ENCODE measurements at places on chromosomes 5 and 9.

DNA sequence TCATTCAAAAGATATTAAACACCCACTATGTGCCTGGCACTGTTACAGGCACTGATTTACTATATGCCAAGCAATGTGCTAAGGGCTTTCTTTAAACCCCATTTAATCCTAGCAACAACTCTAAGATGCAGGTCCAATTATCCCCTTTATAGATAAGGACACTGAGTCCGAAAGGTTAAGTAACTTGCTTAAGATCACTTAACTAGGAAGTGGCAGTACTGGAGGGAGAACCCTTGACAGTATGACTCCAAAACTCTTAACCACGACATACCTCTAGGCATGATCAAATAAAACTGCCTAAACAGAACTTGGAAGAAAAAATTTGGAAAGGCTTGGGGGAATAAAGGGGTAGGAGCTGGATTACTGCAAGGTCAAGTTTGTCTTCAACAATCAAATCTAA lies 1.7 kb downstream of the RAB14 start:
- peaks cover 15% of the 10 kb centered on the region for H3K36me3 ChIP-seq
- H3K4me1 ChIP-seq, result peaks cover 69% of the 10 kb centered on the region
- no peak for DNase-seq
- H3K4me3 ChIP-seq, result peak overlapping the region; percentile 95
- H3K27ac ChIP-seq, result peak overlapping the region; percentile 94
- peaks cover 6% of the 10 kb centered on the region for H3K27me3 ChIP-seq

DNA sequence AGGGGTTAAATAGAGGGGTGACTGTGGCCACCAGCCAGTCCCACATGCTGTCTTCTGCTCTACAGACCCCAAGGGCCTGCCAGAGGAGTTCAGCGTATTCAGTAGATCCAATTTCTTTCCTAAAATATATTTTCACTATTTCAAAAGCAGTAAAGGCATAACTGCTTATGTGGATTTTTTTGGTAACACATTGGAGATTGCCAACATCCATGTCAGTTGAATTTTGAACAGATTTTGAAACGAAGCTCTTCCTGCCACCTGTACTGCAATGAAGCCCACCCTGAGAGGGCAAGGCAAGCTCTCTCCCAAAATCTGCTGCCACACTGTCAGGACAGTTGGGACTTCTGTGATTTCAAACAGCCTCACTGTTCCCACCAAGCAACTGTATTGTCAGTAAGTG lies 37.1 kb upstream of the SARDH start:
- no peak overlapping the region for H3K4me3 ChIP-seq
- no peak overlapping the region for H3K27ac ChIP-seq
- peaks cover 5% of the 10 kb centered on the region for H3K36me3 ChIP-seq
- DNase-seq, result no peak

DNA sequence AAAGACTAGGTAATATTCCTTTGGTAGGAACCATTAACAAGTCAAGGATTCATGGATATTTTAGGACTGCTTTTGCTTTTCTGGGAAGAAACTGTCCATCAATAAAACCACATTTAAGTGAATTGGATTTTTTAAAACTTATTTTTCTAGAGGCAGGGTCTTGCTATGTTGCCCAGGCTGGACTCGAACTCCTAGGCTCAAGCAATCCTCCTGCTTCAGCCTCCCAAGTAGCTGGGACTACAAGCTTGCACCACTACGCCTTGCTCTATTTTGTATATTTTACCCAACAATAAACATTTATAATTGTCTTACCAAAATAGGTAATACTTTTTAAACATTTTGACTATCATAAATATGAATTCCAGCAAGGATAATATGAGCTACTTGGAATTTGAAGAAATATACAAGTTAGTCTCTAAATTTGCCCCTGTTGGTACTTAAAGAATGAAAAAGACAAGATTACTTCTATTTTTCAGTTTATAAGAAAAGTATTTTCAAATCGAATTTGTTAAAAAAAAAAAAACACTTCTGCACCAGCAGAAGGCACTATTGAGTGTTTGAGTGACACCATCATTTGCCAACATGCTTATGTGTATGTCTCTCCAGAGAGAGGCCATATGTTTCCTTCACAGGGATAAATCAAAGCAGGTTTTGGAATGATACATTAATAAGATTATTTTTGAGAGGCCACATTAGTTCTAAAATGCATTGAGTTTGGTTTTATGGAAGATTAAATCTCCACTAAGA lies 60.0 kb upstream of the CARTPT start:
- no peak for DNase-seq
- no peak overlapping the region for H3K4me3 ChIP-seq
- no peak overlapping the region for H3K27ac ChIP-seq
- H3K4me1 ChIP-seq, result no peaks in the 10 kb centered on the region
- peaks cover 25% of the 10 kb centered on the region for H3K36me3 ChIP-seq

- no peak overlapping the region for H3K27ac ChIP-seq
- no peaks in the 10 kb centered on the region for H3K36me3 ChIP-seq
- H3K4me1 ChIP-seq, result no peaks in the 10 kb centered on the region
- no peak overlapping the region for H3K4me3 ChIP-seq
- DNase-seq, result no peak
These were observed 13.9 kb upstream of the UBLCP1 start for GRCh38 chr5:159249158-159249557.

- no peaks in the 10 kb centered on the region for H3K4me1 ChIP-seq
- H3K27ac ChIP-seq, result no peak overlapping the region
- H3K4me3 ChIP-seq, result no peak overlapping the region
- no peak for DNase-seq
- no peaks in the 10 kb centered on the region for H3K36me3 ChIP-seq
These were observed 380.7 kb downstream of the IRX2 start for GRCh38 chr5:2370626-2371418.

GRCh38 chr5:1564182-1564748 lies 40.5 kb upstream of the LPCAT1 start:
- H3K27me3 ChIP-seq, result peaks cover 7% of the 10 kb centered on the region
- H3K36me3 ChIP-seq, result no peaks in the 10 kb centered on the region

GRCh38 chr5:90956511-90957097 lies 398.0 kb downstream of the ADGRV1 start:
- no peak overlapping the region for H3K27ac ChIP-seq
- no peaks in the 10 kb centered on the region for H3K4me1 ChIP-seq
- H3K36me3 ChIP-seq, result no peaks in the 10 kb centered on the region
- DNase-seq, result no peak

GRCh38 chr9:133403766-133404453 lies 13.9 kb downstream of the REXO4 start:
- no peaks in the 10 kb centered on the region for H3K27me3 ChIP-seq
- H3K27ac ChIP-seq, result no peak overlapping the region
- H3K4me1 ChIP-seq, result peaks cover 5% of the 10 kb centered on the region
- peak; percentile 72 for DNase-seq
- H3K4me3 ChIP-seq, result no peak overlapping the region
- peaks cover 27% of the 10 kb centered on the region for H3K36me3 ChIP-seq

GRCh38 chr5:156326718-156327259 lies at the start of gene SGCD:
Gene SGCD, plus strand, starts transcription at chr5:156327164.
- no peaks in the 10 kb centered on the region for H3K4me1 ChIP-seq
- H3K4me3 ChIP-seq, result no peak within 1 kb of the TSS
- H3K27me3 ChIP-seq, result peaks cover 11% of the 10 kb centered on the region

DNA sequence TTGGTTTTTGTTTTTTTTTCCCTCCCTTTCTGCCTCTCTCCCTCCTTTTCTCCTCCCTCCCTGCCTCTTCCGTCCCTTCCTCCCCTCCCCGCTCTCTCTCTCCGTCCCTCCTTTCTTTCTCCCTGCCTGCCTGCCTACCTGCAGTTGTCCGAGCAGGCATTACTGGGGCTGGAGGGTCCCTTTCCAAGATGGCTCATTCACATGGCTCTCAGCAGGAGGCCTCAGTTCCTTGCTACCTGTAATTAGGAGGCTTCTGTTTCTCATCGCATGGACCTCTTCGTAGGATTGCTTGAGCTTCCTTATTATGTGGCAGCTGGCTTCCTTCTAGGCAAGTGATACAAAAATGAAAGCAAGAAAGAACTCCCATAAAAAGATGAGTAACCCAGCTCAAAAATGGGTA lies 8.0 kb downstream of the RGS3 start:
- DNase-seq, result no peak
- no peaks in the 10 kb centered on the region for H3K36me3 ChIP-seq
- H3K4me1 ChIP-seq, result no peaks in the 10 kb centered on the region

- H3K4me3 ChIP-seq, result no peak overlapping the region
- H3K36me3 ChIP-seq, result no peaks in the 10 kb centered on the region
- peaks cover 3% of the 10 kb centered on the region for H3K27me3 ChIP-seq
- no peak for DNase-seq
- H3K27ac ChIP-seq, result no peak overlapping the region
These were observed 9.9 kb upstream of the PCSK5 start for GRCh38 chr9:75880618-75881017.

DNA sequence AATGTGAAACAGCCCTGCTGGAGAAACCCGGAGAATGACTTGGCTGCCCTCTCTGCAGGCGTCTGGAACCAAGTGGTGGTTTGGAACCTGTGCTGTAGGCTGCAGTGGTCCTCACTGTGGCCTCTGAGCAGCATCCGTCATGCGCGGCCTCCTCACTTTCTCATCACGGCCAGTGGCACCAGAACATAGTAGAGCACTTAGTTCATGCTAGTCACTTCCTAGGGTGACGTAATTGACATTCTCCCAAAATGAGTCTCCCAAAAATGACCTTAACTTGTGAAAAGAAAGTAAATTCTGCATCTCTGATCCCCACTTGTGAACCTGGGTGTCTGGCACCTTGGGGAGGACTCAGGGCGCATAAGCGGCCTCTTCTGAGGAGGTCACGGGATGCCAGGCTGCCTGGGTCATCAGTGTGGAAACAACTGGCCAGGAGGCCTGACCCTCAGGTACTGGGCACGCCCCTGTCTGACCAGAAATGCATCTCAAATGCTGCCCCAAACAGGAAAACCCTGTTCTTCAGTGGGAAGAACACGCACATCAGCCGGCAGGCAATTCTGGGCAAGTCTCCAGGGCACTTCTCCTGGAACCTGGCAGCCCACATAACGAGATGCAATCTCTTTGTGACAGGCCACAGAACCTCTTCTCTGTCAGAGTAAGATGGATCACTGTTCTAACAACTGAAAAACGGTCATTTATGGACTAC lies 36.6 kb upstream of the SPTLC1 start:
- H3K4me1 ChIP-seq, result peaks cover 6% of the 10 kb centered on the region
- no peak for DNase-seq
- no peak overlapping the region for H3K4me3 ChIP-seq
- H3K36me3 ChIP-seq, result no peaks in the 10 kb centered on the region
- H3K27ac ChIP-seq, result no peak overlapping the region

- DNase-seq, result no peak
- peaks cover 28% of the 10 kb centered on the region for H3K36me3 ChIP-seq
- H3K4me1 ChIP-seq, result no peaks in the 10 kb centered on the region
- H3K27ac ChIP-seq, result no peak overlapping the region
- H3K27me3 ChIP-seq, result no peaks in the 10 kb centered on the region
These were observed 84.7 kb downstream of the TTC39B start for GRCh38 chr9:15222313-15222712.

GRCh38 chr9:134301387-134302129 lies 24.7 kb upstream of the RXRA start:
- H3K27ac ChIP-seq, result peak overlapping the region; percentile 58
- peak; percentile 73 for DNase-seq
- H3K4me1 ChIP-seq, result peaks cover 23% of the 10 kb centered on the region

DNA sequence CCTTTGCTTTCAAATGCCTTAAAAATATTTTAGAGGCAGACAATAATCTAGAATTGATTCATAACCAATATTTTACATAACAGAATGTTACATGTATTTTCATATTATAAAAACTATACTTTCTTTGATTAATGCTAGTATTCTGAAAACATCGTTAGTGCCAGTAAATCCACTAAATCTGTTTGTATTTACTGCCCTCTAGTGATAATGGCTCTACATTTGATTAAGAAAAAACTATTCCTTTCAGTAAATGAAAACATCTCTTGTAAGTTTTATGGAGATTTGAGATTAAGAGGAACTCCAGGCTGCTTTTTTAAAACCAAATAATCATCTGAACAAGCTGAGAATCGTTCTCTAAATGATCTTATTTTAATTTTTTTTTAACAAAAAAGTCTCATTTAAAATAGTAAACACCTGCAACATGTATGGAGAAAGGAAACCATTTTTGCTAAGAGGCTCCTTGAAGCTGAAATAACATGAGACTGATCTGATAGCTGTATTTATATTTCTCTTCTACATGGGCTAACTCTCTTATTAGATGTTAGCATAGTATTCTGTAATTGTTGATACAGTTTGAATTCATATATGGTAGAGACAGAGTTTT lies 424.7 kb downstream of the RAB3C start:
- no peak for DNase-seq
- peaks cover 61% of the 10 kb centered on the region for H3K4me1 ChIP-seq
- no peaks in the 10 kb centered on the region for H3K27me3 ChIP-seq
- H3K4me3 ChIP-seq, result no peak overlapping the region

- no peak for DNase-seq
- no peaks in the 10 kb centered on the region for H3K36me3 ChIP-seq
- H3K27ac ChIP-seq, result no peak overlapping the region
- no peaks in the 10 kb centered on the region for H3K4me1 ChIP-seq
- no peaks in the 10 kb centered on the region for H3K27me3 ChIP-seq
These were observed 1.9 kb upstream of the PAEP start for GRCh38 chr9:135559606-135560005.

DNA sequence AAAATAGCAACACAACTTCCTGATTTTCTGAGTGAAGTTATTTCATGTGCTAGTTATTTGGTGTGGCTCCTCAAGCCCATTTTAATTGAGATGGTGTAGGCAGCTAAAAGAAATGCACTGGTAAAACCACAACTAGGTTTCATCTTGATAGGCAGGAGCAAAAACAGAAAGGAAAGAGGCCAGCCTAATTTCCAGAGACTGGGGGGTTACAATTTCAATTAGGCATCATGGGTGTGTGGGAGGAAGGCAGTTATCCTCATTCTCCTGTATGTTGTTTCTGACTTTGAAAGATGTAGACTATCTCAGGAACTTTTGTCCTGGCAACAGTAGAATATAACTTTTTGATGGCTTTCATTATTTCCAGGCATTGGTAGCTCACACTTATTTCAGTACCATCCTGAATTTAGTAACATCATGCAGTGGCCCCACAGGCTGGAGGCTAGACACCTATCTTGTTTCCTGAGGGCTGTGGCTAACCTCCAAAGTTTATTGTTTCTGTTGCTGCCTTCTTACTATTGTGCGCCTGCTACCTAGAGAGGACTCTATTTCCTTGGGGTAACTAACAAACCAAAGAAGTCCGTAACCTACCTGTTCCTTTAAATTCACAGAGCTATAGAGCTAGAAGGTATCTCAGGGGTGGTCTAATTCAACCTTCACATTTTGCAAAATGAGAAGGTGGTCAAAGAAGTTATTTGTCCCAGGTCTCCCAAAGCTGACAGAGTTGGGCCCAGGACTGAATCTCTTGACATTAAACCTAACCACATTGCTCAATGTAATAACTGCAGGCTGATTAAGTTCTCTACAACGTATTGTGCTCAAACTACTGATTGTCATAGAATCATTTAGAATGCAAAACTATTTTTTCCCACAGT lies 42.4 kb downstream of the FYB1 start:
- peak overlapping the region; percentile 95 for H3K27ac ChIP-seq
- H3K27me3 ChIP-seq, result no peaks in the 10 kb centered on the region
- H3K4me1 ChIP-seq, result peaks cover 94% of the 10 kb centered on the region
- H3K4me3 ChIP-seq, result peak overlapping the region; percentile 69
- H3K36me3 ChIP-seq, result peaks cover 67% of the 10 kb centered on the region

DNA sequence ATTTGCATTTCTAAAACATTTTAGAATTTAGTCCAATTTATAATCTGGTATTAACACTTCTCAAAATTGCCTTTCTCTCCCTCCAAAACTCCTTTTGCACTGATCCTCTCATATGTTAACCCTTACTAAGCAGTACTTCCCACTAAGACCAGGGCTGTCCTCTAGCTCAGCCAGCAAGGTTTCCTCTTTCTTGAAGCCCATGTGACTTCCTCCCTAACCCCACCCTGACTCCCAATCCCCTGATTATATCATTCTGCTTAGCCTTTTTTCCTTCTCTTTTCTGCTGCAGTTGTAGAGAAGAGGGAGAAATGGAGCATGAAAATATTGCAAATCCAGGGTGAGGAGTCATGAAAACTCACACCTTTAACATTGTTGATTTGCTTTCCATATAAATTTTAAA lies 241.7 kb downstream of the MCTP1 start:
- H3K27ac ChIP-seq, result no peak overlapping the region
- H3K4me3 ChIP-seq, result no peak overlapping the region
- H3K36me3 ChIP-seq, result no peaks in the 10 kb centered on the region

All from activated naive CD4-positive, alpha-beta T cell treated with anti-CD3 and anti-CD28 coated beads, Interleukin-2, amount 10 ng/mL, durations not matched to agents 7 days and 5 days (primary cell).